ENCODE measurements at places on chromosomes 7 and 10. TPM values are rescaled to one million over a fixed set of nuclear protein-coding genes. Genes with fewer than 3 reads are reported as not detected.

Gene PDE1C
- 0.50 TPM for total RNA-seq

Gene VIPR2
- total RNA-seq, result under 0.01 TPM

Gene SYT15
- total RNA-seq, result 0.15 TPM

Gene MMP21
- total RNA-seq, result not detected

Gene MTG1
- 21.5 TPM for total RNA-seq

Gene PAPOLB
- 0.15 TPM for total RNA-seq

Gene ADRA2A
- total RNA-seq, result not detected

Gene LIPK
- total RNA-seq, result not detected
